ENCODE measurements at places on chromosomes 12 and 14. TPM values are rescaled to one million over a fixed set of nuclear protein-coding genes. Genes with fewer than 3 reads are reported as not detected.

DNA sequence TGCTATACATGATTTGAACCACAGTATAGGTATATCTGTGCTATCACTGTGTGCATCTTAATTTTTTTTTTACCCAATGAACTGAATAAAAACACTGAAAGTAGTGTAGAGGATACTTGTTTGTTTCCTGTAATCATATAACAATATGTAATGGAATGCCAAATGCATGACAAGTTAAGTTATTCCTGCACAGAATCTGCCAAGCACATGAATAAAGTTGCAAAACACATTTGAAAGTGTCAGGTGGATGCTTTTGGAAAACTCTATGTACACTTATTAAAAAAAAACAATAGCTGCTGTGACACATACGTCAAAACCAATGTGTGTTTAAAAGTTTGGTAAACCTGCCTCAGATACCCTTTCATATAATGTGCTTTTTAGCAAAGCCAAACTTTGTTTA is 1638.1 kb upstream of the SEL1L start:
- no peak overlapping the region for H3K4me3 ChIP-seq
- no peaks in the 10 kb centered on the region for H3K27me3 ChIP-seq
- no peaks in the 10 kb centered on the region for H3K4me1 ChIP-seq
- H3K36me3 ChIP-seq: no peaks in the 10 kb centered on the region

Gene VIPAS39
- 12.4 TPM for total RNA-seq

- DNase-seq: no peak
- H3K4me1 ChIP-seq: no peaks in the 10 kb centered on the region
- H3K27ac ChIP-seq: no peak overlapping the region
- no peak overlapping the region for H3K4me3 ChIP-seq
- no peaks in the 10 kb centered on the region for H3K27me3 ChIP-seq
Observed at GRCh38 chr12:2682296-2683251, 112.2 kb upstream of the FKBP4 start.

- no peaks in the 10 kb centered on the region for H3K4me1 ChIP-seq
- no peak for DNase-seq
- H3K27ac ChIP-seq: no peak overlapping the region
- H3K4me3 ChIP-seq: no peak overlapping the region
- no peaks in the 10 kb centered on the region for H3K36me3 ChIP-seq
- H3K27me3 ChIP-seq: no peaks in the 10 kb centered on the region
Observed at GRCh38 chr14:38089123-38089522, 118.6 kb upstream of the SSTR1 start.

Gene ENO2
- 33.5 TPM for total RNA-seq

Gene CCDC177
- not detected for total RNA-seq

DNA sequence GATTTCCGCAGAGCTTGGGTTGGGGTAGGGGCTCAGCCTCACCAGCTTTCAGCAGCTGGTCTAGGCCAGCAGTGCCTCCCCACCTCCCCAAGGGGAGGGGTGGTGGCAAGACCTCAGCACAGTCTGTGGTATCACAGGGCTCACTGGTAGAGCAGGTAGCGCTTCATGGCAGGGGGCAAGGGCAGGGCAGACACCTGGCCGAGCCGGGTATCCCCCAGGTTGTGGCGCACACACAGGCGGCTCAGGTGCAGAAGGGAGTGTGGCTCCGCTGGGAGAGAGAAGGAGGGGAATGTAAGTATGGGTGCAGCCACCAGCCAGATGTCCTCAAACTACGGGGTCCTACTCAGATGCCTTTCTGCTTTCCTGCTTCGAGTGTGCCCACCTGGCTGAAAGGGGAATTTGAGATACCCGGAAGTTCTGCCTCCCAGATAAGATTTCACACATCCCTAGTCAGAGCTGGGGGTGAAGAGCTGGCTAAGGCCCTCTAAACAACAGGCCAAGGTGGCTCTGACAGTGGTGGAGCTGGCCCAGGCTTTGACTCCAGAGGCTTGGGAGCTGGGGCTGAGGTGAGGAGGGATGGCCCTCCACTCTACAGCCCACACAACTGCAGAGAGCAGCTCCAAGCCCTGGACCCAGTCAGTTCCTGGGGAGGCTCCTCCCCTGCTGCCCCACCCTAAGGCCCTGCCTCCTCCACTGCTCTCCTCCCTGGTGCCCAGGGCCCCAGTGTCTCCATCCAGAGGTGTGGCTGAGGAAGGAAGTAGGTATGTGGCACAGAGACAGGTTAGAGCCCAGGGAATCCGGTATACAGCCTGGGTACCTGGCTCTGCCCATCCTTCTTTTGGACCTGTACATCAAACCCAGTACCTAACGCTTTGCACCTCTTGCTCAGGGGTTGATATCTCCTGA is 1.8 kb downstream of the SPSB2 start:
- H3K36me3 ChIP-seq: peaks cover 6% of the 10 kb centered on the region
- no peak for DNase-seq
- peak overlapping the region; percentile 84 for H3K4me3 ChIP-seq

- no peak within 1 kb of the TSS for H3K27ac ChIP-seq
- H3K4me1 ChIP-seq: no peaks in the 10 kb centered on the region
- DNase-seq: no peak
- H3K4me3 ChIP-seq: no peak within 1 kb of the TSS
Observed at GRCh38 chr14:93430315-93431035, at the start of gene UNC79. Gene UNC79, plus strand, starts transcription at chr14:93430939. Its CDS starts 91 bp downstream, at chr14:93431030.

Gene ACOT4
- total RNA-seq: 2.7 TPM

Gene LRFN5
- 9.8 TPM for total RNA-seq

- peaks cover 43% of the 10 kb centered on the region for H3K4me1 ChIP-seq
- no peaks in the 10 kb centered on the region for H3K27me3 ChIP-seq
- DNase-seq: no peak
- peak within 1 kb of the TSS; percentile 100 for H3K27ac ChIP-seq
Observed at GRCh38 chr12:122895704-122896636, at the start of gene VPS37B. Gene VPS37B, minus strand, starts transcription at chr12:122896124. Its CDS starts 62 bp downstream, at chr12:122896062.

Gene PRIMA1
- total RNA-seq: 0.26 TPM

GRCh38 chr14:44151130-44151820 is 355.8 kb downstream of the FSCB start:
- no peak overlapping the region for H3K27ac ChIP-seq
- H3K4me1 ChIP-seq: no peaks in the 10 kb centered on the region
- no peaks in the 10 kb centered on the region for H3K27me3 ChIP-seq
- H3K4me3 ChIP-seq: no peak overlapping the region
- H3K36me3 ChIP-seq: no peaks in the 10 kb centered on the region
- DNase-seq: no peak

Gene DPPA3
- total RNA-seq: not detected

Data from Panc1 (cell line).